ENCODE measurements at places on chromosomes 2 and 18.

DNA sequence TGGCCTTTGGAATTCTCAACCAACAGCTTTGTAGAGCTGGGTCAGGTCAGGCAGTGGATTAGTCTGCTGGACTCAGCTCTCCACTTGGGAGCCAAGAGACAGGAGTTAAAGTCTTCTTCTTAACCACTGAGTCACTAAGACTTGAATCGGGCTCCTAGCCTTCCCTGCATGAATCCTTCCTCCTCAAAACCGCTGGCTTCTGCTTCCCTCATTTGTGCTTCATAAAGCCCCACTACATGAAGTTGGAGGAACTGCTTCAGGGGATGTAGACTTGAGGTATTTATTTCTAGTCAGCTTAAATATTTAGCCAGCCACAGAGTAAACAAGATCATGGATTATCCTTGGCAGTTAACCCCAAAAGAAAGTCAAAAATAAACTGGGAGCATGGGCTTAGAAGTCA, 536.3 kb upstream of the TNP1 start:
- peak; percentile 44 for DNase-seq

DNA sequence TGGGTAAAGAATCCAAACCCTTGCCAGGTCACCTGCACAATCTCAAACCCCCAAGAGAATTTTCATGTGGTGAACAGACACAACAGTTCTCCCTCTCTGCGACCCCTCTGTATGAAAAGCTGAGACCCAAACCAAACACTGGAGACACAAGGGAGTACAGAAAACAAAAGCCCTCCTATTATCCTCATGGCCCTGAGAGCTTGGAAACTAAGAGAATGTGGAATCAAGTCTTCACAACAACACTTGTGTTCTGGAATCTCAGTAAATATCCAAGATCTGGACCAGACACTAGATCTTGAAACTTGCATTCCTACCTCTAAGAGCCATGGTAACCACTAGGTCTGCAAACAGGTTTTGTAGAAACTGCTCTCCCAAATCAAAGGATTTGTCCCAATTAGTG, 50.1 kb upstream of the CCDC150 start:
- no peak for DNase-seq

GRCh38 chr2:124836416-124836815, 811.3 kb downstream of the CNTNAP5 start:
- peak; percentile 5 for DNase-seq

GRCh38 chr18:51655327-51655698, 457.8 kb upstream of the MEX3C start:
- DNase-seq, result no peak

- DNase-seq, result no peak
These were observed 180.1 kb downstream of the CDH2 start for GRCh38 chr18:27996801-27997272.

DNA sequence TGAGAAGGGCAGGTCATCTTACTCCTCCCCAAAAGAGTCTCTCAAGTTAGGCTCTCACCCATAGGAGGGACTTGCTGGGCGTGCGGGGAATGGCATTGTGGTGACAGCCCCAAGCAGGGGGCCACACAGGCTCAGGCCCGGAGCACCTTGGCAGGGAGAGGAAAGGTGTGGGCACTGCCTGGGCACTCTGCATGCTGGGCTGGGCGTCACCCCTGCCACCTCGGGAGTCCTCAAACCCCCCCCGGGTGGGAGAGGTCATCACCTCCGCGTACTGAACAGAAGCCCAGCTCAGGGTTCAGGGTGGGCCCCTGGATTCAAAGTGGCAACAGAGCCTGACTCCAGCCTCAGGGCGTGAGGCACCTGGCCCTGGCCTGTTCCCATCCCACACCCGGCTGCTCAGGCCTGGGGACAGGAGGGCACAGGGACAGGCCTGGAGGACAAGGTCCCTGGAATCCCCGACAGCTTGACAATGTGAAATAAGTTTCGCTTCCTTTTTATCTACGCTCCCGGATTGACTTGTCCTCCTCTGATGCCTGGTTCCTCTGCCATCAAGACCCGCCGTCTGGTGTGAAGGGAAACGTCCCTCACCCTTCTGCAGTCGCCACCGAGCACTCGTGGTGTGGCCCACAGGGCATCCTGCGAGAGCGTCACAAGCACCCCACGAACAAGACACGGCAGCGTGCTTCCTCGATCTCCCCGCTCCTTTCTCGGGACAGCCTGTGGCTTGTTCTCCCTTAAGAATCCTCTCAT, 97.8 kb downstream of the HDAC4 start:
- no peak for DNase-seq

GRCh38 chr2:158511706-158512105, 55.0 kb downstream of the PKP4 start:
- DNase-seq, result no peak

GRCh38 chr2:20935168-20935775, 108.6 kb downstream of the APOB start:
- DNase-seq, result no peak
